Tibial artery (tissue), 4 donors: ENCODE measurements at places on chromosomes 3 and 15.

DNA sequence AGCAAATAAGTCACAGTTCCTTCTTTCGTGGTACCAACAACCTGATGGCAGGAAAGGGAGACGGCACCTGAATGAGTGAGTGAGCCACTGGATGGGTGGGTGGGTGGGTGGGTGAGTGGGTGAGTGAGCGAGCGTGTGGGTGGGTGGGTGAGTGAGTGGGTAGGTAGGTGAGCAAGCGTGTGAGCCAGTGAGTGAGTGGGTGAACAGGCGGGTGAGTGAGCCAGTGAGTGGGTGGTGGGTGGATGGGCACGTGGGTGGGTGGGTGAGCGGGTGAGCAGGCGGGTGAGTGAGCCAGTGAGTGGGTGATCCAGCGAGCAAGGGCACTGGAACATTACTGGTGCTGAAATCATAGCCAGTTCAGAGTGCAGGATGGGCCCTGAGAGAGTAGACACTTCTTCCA, 152.8 kb downstream of the MEGF11 start:
- no peaks in the 10 kb centered on the region for H3K36me3 ChIP-seq
- no peaks in the 10 kb centered on the region for H3K27me3 ChIP-seq
- H3K4me3 ChIP-seq, result no peak overlapping the region
- H3K4me1 ChIP-seq, result no peaks in the 10 kb centered on the region

GRCh38 chr3:20648921-20649381, 462.9 kb upstream of the SGO1 start:
- no peak for DNase-seq
- no peaks in the 10 kb centered on the region for H3K4me1 ChIP-seq
- no peak overlapping the region for H3K4me3 ChIP-seq
- no peaks in the 10 kb centered on the region for H3K27me3 ChIP-seq

DNA sequence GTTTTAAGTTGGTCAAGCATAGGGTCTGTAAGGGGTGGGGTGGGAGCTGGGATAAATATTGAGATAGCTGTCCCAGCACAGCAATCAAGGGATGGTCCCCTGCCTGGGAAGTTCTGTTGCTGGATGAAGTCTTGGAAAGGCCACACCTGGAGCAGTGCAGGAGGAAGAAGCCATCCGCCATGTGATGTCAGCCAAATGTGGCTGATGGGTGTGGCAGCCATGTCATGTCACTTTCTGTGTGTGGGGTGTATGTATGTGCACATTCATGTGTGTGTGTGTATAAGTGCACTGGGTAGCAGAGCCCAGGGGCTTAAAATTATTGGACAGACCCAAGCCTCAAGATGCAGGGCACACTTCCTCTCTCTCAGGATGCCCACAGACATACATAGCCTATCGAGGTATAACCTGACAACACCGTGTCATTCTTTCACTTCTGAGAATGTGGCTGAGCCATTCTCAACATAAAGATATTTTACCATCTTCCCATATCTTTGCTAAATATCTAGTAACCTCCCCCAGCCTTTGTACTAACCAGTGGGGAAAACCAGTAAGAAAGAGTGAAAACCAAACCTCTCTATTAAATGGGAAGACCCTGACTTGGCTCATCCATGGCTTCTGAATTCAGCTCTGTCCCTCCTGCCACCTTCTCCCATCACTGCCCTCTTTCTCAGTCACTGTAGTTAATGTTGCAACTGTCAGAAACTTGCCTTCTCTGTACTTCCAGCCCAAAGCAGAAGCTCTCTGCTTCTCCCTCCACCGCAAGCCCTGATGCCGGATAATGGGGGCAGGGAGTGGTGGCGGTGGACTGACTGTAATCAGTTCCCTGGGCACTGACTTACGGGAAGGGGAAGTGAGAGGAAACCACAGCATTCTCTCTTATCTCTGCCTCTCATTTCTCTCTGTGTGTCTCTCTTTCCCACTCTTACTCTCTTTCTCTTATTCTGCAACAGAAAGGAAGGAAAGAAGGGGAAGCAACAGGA, 11.2 kb downstream of the TNFSF10 start:
- no peaks in the 10 kb centered on the region for H3K36me3 ChIP-seq
- H3K4me1 ChIP-seq, result no peaks in the 10 kb centered on the region
- no peaks in the 10 kb centered on the region for H3K27me3 ChIP-seq
- no peak overlapping the region for H3K4me3 ChIP-seq

- H3K36me3 ChIP-seq, result no peaks in the 10 kb centered on the region
- no peak overlapping the region for H3K4me3 ChIP-seq
- no peak overlapping the region for H3K27ac ChIP-seq
- no peak for DNase-seq
Observed at GRCh38 chr3:124707656-124708062, 22.6 kb upstream of the UMPS start.

DNA sequence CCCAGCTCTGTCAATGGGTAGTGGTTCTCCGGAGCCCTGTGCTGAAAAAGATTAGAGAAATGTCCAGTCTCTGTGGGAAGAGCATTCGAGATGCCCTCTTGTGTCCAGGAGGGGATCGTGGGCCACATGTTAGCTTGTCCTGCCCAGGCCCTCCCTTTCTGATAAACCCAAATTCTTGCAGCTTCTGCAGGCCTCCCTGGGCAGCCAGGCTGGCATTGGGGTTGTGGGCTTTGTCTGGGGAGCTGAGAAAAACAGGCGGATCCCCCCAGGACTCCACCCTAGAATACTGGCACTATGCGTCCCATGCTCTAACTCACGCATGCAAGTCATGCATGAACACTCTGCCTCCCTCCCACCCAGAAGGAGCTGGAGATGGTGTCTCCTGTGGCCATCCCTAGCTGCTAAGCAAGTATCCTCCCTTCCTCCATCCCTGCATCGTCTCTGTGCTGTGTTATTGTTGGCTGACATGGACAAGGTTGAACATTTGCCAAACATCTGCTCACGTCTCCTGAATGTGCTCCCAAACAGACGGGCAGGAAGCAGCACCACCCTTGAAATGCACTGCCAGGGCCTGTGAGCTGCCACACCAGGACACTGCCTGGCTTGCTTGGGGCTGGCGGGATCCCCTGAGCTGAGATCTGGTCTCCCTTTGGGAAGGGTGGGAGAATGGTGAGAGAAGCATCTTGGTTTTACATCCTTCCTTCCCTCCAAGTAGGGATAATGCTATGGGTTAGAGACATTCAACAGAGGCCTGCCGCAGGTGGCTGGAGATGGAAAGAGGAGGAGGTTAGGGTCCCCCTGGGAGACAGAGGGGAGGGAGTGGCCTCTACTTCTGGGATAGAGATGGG, 26.5 kb downstream of the CFAP161 start:
- H3K27me3 ChIP-seq, result no peaks in the 10 kb centered on the region
- H3K4me1 ChIP-seq, result peaks cover 21% of the 10 kb centered on the region
- peak overlapping the region; percentile 46 for H3K27ac ChIP-seq
- peak; percentile 79 for DNase-seq
- no peaks in the 10 kb centered on the region for H3K36me3 ChIP-seq
- H3K4me3 ChIP-seq, result no peak overlapping the region

DNA sequence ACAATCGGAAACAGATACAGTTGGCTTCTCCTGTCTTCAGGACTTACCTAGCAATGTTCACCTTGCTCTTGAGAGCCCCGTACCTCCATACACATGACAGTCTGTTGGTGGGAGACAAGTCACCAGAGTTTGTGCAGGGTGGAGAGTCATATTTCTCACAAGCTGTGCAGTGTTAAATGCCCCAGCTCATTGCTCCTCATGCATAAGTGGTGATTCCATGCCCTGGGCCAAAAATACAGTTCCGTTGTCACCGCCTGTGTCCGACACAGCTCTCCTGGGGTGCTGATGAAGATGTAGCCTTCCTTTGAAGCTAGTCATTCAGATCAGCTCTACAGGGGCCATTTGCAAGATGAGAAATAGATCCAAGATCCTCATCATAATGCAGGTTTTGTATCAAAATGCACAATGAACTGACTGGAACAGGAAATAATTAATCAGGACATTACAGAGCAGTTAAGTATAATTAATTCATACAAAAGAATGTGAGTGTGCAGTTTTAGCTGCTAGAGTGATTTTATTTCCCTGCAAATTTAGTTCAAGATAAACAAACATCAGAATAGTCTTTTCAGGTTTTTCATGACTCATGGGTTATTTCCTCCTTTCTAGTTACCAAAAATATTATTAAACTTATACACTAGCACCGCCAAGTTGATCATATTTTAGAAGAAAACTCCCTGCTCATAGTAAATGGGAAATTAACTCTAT, 66.5 kb downstream of the CD47 start:
- H3K27me3 ChIP-seq, result no peaks in the 10 kb centered on the region
- no peak for DNase-seq
- no peak overlapping the region for H3K27ac ChIP-seq
- H3K4me1 ChIP-seq, result no peaks in the 10 kb centered on the region
- no peak overlapping the region for H3K4me3 ChIP-seq

- H3K4me3 ChIP-seq, result peak overlapping the region; percentile 44
- peak overlapping the region; percentile 65 for H3K27ac ChIP-seq
- H3K27me3 ChIP-seq, result no peaks in the 10 kb centered on the region
- no peaks in the 10 kb centered on the region for H3K36me3 ChIP-seq
- peaks cover 18% of the 10 kb centered on the region for H3K4me1 ChIP-seq
- DNase-seq, result no peak
Observed at GRCh38 chr3:159910991-159911663, 77.5 kb upstream of the IL12A start.

DNA sequence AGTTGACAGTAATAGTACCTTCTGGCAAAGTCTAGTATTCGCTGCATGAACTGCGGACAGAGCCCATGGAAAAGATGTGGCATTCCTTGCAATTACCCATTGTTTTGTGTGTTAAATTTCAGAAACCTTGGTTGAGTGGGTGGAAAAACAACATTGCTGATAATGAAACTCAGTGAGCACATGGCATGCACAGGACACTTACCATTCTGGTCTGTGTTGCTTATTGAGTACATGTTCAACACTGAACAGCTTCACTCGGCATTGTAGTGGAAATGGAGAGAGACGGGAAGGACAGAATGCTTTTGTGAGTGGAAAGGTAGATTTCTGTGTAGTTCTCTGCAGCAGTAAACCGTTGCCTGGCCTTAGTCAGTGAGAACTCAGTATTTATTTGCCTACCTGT, 165.3 kb downstream of the FNDC3B start:
- no peaks in the 10 kb centered on the region for H3K36me3 ChIP-seq
- H3K27ac ChIP-seq, result peak overlapping the region; percentile 55
- peaks cover 71% of the 10 kb centered on the region for H3K4me1 ChIP-seq
- no peak overlapping the region for H3K4me3 ChIP-seq
- no peak for DNase-seq

- DNase-seq, result no peak
- no peaks in the 10 kb centered on the region for H3K27me3 ChIP-seq
- H3K4me3 ChIP-seq, result no peak overlapping the region
Observed at GRCh38 chr3:100317912-100318311, 16.6 kb upstream of the NIT2 start.

GRCh38 chr15:69163141-69163669, 2.8 kb downstream of the GLCE start:
- H3K27ac ChIP-seq, result no peak overlapping the region
- no peaks in the 10 kb centered on the region for H3K36me3 ChIP-seq
- DNase-seq, result no peak
- no peaks in the 10 kb centered on the region for H3K4me1 ChIP-seq

DNA sequence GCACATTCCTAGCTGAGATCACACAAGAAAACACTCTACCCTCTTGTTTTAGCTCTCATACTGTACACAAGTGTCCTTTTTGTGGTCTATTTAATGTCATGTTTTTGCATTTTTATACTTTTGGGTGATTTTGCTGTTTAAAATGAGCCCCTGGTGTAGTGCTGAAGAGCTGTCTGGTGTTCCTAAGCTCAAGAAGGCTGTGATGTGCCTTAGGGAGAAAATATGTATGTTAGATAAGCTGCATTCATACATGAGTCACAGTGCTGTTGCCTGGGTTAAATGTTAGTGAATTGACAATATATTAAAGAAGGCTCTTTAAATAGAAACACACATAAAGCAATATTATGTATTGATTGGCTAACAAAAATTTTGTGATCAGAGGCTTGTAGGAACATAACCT, 387.4 kb upstream of the C2CD4B start:
- no peak for DNase-seq
- no peak overlapping the region for H3K27ac ChIP-seq
- no peaks in the 10 kb centered on the region for H3K4me1 ChIP-seq
- no peaks in the 10 kb centered on the region for H3K27me3 ChIP-seq
- no peak overlapping the region for H3K4me3 ChIP-seq

DNA sequence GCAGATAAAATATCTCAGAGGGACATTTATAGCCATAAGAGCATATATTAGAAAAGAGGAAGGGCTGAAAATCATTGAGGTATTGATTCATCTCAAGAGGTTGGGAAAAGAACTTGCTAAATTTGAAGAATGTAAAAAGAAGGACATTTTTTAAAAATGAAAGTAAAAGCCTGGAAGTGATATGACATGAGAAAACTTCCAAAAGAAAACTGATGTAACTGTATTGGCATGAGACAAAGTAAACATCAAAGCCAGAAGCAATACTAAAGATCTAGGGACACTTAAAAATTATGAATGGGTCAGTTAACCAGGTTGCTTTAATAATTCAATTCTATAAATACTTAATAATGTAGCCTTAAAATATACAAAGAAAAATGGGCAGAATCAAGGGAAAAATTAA, 31.9 kb downstream of the CEP63 start:
- DNase-seq, result no peak
- no peaks in the 10 kb centered on the region for H3K4me1 ChIP-seq
- no peaks in the 10 kb centered on the region for H3K27me3 ChIP-seq
- H3K27ac ChIP-seq, result no peak overlapping the region

GRCh38 chr3:42499478-42499871, 3.0 kb upstream of the VIPR1 start:
- H3K4me3 ChIP-seq, result no peak overlapping the region
- no peaks in the 10 kb centered on the region for H3K27me3 ChIP-seq
- H3K4me1 ChIP-seq, result peaks cover 17% of the 10 kb centered on the region
- no peak overlapping the region for H3K27ac ChIP-seq
- H3K36me3 ChIP-seq, result no peaks in the 10 kb centered on the region
- DNase-seq, result peak; percentile 15

DNA sequence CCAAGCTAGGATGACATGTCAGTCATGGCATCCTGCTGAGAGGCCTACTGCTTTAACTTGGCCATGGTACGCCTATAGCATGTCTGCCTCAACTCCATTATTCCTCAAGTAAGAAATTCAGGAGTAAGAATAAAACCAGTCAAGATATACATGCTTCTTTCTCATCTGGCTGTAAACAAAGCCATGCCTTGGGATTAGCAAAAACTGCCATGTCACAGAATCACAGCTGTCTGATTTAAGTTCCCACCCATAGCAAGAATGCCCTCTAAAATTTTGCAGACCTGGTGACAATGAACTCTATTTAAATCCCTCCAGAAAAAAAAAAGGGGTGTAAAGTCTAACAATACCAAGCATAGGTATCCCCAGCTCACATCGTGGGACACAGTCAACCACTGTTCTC, 55.6 kb upstream of the ACAN start:
- no peak overlapping the region for H3K4me3 ChIP-seq
- no peaks in the 10 kb centered on the region for H3K36me3 ChIP-seq
- DNase-seq, result no peak
- no peaks in the 10 kb centered on the region for H3K4me1 ChIP-seq

GRCh38 chr15:93610944-93611343, 521.9 kb upstream of the RGMA start:
- H3K27ac ChIP-seq, result no peak overlapping the region
- no peaks in the 10 kb centered on the region for H3K4me1 ChIP-seq
- no peaks in the 10 kb centered on the region for H3K27me3 ChIP-seq
- H3K4me3 ChIP-seq, result no peak overlapping the region
- no peak for DNase-seq
- no peaks in the 10 kb centered on the region for H3K36me3 ChIP-seq

- no peak for DNase-seq
- H3K27ac ChIP-seq, result no peak overlapping the region
- H3K36me3 ChIP-seq, result peaks cover 67% of the 10 kb centered on the region
- no peak overlapping the region for H3K4me3 ChIP-seq
- no peaks in the 10 kb centered on the region for H3K4me1 ChIP-seq
- no peaks in the 10 kb centered on the region for H3K27me3 ChIP-seq
Observed at GRCh38 chr3:52917044-52917443, 19.7 kb upstream of the STIMATE start.
